Hematopoietic multipotent progenitor cell treated with erythropoietin and hydrocortisone succinate and interleukin-3 and kit ligand, for 6 days (in vitro differentiated cells): ENCODE measurements at places on chromosomes 7 and 10.

- no peak for DNase-seq
These were observed 26.0 kb upstream of the WIPF3 start for GRCh38 chr7:29780346-29780745.

GRCh38 chr7:96747418-96747940 lies 37.8 kb upstream of the SEM1 start:
- DNase-seq: no peak

DNA sequence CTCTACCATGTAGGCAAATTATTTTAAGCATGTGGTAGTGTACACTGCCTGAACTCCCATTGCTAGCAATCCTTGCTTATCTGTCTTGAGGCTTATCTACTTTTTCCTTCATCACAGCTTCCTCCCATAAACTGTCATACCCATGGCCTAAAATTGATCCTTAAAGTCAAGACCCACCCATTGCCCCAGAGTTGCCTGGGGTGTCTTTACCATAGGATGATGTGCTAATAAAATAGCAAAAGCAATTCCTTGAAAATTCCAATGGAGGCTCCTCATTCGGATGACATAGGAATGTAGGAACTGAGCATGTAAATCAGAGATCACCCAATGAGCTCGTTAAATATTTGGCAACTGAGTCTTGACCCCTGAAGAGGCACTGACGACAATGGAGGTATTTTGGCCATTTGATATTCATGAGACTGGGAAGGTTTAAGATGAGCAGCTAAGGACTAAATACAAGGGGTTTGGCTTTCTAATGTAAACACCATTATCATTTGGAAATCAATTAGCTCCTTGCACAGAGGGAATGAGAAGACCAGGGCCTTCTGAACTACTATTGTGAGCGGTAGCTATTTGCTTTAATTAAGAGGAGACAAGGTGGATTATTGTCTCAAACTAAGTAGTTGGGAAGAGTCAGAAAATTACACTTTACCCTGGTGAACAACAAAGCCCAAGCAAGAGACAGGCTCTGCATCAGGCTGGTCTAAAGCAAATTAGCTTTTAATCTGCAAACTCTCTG lies 234.9 kb downstream of the GATA3 start:
- DNase-seq: no peak

- DNase-seq: peak; percentile 43
These were observed 209.8 kb downstream of the ZNF33B start for GRCh38 chr10:42428534-42428933.

DNA sequence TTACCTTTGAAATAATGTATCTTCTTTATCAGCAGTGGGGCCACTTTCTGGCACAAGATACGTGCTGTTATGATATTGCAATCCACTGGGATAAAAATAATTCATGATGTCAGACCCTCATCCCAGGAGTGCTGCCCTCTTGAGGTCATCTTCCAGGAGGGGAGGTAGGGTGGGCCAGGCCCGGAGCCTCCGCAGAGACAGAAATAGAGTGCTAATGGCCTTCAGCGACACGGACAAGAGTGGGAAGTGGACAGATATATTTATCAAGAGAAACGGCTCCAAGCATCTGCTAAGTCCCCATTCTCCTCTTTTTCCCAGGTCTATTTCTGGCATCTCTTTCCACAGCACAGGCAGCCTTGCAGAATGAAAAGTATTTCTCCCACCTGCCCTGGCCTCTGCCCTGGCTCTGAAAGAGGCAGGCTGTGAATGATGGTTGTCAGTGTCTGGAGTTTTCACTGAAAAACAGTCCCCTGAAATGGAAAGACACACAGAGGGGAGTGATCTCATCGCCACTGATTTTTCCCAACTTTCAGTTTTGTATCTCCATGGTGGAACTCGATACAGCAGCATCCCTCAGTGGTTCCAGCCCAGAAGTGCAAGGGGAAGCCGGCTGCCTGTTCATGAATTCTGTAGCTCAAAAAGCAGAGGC lies 251.7 kb upstream of the MYO3A start:
- no peak for DNase-seq

DNA sequence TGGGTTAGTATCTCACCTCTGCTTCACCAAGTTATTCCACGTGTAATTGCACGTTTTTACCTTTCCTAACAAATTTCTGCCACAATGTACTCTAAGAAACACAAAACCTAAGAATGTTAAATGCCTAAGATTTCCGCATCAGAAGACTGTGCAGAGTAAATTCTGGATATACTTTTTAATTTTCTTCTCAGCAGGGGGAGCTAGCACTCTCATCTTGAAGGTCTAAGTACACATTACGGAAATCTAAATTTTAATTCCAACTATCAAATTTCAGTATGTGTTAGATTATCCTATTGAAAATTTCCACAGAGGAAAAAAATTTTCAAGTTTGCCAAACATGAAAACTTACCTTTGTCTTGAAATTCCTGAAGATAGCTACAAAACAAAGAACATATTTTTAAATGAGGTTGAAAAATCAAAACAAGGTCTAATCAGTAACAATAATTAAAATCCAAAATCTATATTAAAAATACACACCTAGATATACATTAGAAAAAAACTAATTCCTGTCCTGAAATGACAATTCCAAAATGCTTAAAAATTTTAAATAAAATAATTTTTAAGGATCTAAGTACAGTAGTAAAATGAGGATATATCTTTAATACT lies 10.5 kb downstream of the SKAP2 start:
- peak; percentile 74 for DNase-seq

- no peak for DNase-seq
These were observed 395.9 kb upstream of the PODXL start for GRCh38 chr7:131952365-131952764.

- DNase-seq: no peak
These were observed 492.4 kb upstream of the STEAP1 start for GRCh38 chr7:89661876-89662275.

DNA sequence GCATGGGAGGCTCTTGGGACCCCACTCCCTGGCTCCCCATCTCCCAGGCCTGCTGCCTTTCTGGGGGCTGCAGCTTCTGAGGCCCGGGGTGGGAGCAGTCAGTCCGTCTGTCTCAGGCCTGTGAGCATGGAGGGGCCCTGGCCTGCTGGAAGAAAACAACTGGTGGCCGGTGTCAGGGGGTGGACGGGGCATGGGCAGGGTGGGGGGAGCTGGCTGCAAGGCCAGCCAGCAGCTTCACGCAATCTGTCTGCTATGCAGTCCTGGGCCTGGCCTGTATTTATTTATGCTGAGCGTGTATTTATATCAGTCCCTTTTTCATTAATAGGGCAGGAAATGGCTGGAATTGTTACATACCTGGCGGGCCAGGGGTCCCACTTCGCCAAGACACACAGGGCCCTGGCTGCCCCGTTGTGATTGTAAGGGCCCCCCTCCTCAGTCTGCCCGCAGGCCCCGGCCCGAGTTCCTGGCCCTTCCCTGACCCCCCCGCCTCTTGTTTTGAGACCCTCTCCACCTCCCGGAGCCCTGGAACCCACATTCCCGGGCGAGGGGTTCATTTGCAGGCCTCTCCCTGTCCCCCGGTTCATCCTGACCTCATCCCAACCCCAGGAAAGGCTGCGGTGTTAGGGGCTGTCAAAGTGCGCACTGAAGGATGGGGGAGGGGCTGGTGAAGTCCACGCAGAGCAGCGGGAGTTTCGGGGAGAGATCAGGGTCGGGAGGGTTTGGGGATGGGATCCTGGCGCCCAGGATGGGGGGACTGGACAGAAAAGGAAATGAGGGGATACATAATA lies 8.2 kb downstream of the TMEM270 start:
- DNase-seq: no peak
